ENCODE measurements at places on chromosomes 12 and 14.

DNA sequence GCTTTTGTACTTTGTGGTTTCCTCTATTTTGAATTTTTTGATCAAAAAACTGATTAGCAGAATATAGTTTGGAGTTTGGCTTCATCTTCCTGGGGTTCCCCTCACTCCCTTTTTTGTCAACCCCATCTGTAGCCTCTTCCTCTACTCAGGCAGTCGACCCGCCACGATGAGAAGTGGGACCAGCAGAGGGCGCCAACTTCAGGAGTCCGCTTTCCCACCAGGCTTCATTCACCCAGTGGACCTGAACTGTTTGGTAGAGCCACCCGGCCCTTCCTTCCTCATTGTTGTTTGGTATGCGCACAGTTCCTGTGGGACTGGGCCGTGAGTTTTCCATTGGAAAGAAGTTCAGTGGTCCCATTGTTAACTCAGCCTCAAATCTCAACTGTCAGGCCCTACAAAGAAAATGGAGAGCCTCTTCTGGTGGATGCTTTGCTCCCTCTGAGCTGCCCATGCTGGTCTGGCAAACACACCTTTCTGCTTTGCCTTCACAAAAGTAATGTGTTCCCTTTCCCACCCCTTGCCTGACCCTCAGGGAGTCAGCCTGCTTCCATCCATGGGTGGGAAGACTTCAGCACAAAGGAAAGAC, 21.7 kb downstream of the TMBIM6 start:
- peak; percentile 61 for DNase-seq

GRCh38 chr12:111045941-111046340, 125.6 kb upstream of the MYL2 start:
- DNase-seq, result no peak

GRCh38 chr14:92415969-92416368, 93.0 kb downstream of the SLC24A4 start:
- DNase-seq, result no peak

- no peak for DNase-seq
These were observed 772.4 kb upstream of the FBXO33 start for GRCh38 chr14:40204441-40205175.
